ENCODE measurements at places on chromosomes 6 and 20.

DNA sequence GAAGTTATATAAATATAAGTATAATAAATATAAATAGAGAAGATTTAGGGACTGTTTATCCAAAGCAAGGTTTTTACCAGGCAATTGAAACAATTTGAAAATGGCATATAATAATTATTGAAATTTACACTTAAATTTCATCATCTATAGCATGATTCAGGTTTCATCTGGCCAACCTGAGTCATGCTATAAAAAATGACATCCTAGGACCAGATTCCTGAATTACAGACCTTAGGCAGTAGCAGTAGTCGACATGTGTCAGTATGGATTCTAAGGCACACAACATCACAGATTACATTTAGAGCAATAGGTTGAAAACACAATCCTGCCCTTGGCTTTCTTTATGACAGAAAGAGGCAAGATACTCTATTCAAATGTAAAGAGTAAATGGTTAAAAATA lies 592.3 kb downstream of the PHF3 start:
- no peak for DNase-seq

GRCh38 chr20:32484958-32485769 lies 100.0 kb downstream of the NOL4L start:
- peak; percentile 41 for DNase-seq

DNA sequence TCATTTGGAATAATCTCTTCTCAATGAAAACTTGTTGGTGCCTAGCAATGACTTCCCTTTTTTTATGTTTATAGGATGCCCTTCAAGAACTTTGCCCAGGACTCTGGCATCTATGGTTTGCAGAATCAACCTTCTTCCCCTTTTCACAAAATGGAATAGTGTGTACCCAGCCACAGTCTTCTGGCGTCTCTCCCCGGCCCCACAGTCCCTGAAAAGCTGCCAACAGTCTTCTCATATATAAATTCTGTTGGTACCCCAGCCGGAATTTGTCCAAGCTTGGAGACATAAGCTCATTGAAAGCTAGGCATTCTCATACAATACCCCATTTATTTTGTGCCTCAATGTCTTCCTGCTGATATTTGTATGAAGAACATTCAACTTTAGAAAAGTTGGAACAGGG lies 26.4 kb upstream of the MCM3 start:
- DNase-seq, result no peak

- DNase-seq, result no peak
Observed at GRCh38 chr6:110620065-110620464, 143.7 kb upstream of the SLC22A16 start.

GRCh38 chr6:21159465-21159864 lies 434.1 kb upstream of the SOX4 start:
- no peak for DNase-seq

GRCh38 chr6:109454496-109455436 lies 806 bp downstream of the MICAL1 start:
- no peak for DNase-seq

DNA sequence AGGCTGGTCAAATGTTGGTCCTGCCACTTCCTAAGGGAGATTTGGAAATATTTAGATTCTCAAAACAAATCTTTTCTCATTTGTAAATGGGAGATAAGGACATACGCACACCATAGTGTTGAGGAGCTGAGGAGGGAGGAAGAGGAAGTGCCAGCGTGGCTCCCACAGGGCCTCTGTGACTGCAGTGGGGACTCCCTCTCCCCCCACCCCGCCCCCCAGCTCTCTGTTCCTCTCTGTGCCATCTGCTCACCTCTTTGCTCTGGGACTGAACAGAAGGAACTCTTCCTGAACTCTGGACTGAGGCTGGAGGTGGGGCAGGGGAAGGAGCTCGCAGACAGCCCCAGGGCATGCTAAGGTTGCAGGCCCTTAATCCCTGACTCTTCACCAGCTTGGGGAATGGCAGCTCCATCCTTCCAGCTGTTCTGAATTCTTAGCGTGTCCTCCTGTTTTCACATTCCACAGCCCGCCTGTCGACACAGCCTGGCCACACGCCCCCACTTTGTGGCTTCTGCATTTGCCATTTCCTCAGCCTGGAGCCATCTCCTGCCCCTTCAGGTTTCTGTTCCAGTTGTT lies 11.4 kb downstream of the DDX27 start:
- no peak for DNase-seq

GRCh38 chr6:125810445-125810844 lies 19.7 kb downstream of the NCOA7 start:
- DNase-seq, result no peak

GRCh38 chr6:65116326-65116725 lies 590.7 kb downstream of the EYS start:
- no peak for DNase-seq

GRCh38 chr6:42402184-42402583 lies 49.5 kb downstream of the TRERF1 start:
- DNase-seq, result no peak

DNA sequence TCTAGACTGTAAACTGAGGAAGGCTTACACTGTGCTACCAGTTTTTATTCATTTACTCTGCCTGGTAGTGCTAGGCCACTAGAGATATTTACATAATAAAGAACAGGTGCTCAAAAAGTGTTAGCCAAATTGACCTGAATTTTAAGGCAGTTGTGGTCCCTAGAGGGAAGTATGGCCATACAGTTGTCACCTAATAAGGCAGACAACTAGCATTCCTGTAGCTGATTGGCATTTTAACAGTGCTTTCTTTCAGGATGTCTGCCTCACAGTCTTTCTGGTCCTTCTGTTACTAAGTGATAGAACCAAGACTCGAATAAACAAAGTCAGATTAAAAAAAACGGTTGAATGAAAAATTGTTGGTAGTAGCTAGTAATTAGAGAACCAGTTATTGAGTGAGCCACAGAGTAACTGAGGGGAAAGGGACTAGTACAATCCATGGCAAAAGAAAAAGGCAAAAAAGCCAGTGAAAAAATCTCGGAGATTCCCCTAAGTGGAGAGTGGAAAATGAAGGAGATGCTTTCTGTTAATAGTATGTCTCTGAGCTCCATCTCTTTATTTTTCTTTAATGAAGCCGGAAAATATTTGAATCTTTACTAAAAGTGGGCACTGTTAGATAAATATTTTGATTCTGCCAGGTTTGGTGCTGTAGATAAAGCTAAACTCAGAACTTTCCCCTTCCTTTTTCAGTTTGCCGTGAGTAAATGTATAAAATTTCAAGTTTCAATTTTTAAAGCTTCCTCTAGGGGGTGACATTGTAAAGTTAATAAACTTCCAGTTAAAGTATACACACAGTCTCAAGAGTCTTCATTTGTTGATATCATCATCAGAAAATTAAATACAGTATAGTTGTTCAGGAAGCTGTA lies 9.1 kb downstream of the VTA1 start:
- DNase-seq, result no peak

- DNase-seq, result no peak
Observed at GRCh38 chr20:8443464-8444072, 311.5 kb downstream of the PLCB1 start.

GRCh38 chr6:27891320-27891875 lies 20.8 kb downstream of the OR2B2 start:
- no peak for DNase-seq

DNA sequence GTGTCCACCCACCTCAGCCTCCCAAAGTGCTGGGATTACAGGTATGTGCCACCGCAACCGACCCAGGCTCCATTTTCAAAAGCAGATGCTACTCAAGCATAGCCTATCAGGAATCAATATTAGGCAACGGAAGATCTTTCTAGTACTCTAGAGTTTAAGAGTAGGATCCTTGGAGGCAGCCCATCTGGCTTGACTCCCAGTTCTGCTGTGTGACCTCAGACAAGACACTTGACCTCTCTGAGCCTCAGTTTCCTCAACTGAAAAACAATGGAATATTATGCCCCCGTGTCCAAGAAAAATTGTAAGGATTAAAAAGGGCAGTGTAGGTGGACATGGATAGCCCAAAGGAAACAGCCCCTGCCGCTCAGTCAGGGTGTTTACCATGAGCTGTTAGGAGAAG lies 14.5 kb downstream of the ADA start:
- DNase-seq, result no peak

GRCh38 chr20:46401478-46401860 lies 4.9 kb downstream of the ELMO2 start:
- no peak for DNase-seq

DNA sequence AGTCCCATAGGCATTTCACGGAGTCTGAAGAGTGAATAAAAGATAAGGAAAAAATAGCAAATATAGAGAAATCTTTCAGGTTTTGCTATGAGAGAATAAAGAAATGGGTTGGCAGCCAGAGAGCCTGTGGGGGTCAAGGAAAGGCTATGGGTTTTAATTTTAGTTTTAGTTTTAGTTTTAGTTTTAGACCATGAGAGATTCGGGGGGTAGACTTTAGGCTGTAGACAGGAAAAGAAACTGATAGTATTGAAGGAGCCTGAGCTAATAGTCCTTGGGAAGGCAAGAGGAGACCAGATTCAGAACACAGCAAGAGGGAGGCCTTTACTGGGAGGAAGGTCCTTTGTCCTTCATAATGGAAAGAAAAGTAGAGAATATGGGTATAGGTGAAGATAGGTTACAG lies 19.3 kb downstream of the DOP1A start:
- DNase-seq, result no peak

DNA sequence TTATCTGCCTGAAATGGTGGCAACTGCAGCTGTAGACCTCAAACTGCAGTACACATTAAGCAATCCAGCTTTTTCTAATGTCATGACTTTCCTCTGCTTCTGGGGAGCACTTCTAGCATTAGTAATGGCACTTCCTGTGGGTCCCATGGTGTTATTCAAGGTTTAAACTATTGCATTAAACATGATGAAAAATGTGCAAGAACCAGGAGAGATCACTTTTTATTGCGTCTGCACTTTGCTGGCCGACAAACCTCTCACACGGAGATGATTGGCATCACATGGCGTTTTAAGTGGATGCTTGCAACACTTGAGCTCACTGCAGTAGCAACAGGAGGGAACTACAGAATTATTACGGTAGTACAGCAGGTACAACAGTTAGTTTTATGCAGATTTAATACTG lies 148.4 kb downstream of the HIVEP2 start:
- DNase-seq, result no peak

DNA sequence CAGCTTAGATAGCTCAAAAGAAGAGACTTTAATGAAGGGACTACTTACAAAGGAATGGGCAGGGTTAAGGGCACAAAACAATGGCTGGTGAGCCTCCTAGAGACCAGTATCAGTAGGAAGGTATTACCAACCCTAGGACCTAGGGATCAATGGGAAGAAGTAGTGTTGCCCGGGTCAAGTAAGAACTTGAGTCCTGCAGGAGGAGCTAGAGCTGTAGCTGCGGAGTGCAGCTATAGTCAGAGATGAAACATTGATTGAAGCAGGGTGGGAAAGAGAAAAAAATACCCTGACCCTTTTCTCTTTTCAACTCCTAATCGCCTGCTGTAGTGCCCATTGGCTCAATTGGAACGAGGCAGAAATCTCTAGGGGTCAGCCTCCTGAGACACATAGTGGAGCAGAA lies 144.0 kb downstream of the FLRT3 start:
- DNase-seq, result no peak

GRCh38 chr6:151999194-151999593 lies 191.7 kb downstream of the ESR1 start:
- DNase-seq, result no peak

DNA sequence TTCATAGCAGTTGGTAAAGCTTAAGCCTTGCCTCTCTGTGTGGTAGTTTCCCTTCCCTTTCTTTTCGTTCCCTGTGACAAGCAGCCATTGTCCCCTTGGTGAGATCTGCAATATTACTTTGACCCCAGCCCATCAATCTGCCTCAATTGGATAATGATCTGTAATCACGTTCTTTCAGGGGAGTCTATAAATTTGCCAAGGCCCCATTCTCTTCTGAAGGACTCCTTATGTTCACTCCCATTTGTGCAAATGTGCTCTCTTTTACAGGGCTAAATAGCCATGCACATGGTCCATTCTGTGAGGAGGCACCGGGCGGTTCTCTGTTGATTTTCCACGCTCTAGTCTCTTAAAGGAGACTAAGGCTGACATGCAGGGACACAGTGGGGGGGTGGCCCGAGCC lies 660.4 kb upstream of the SLC35B3 start:
- no peak for DNase-seq

GRCh38 chr6:167212713-167213005 lies 54.9 kb upstream of the GPR31 start:
- no peak for DNase-seq

DNA sequence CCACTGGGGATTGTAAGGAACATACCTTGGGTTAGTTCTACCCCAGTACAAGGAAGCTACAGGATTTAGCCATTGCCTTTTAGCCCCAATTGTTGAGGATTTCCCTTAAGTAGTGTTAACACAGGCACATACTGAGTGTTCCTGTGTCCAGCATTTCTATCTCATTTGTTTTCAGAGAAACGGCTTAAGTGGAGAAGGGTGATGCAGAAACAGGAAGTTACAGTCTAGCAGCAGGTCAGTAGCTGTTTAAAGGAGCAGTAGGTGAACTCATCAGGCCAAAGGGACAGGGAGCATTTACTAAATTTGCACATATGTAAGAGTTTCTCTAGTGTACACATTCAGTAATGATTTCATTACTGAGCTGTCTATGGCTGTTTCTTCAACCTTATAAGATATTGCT lies 644.2 kb upstream of the GJE1 start:
- no peak for DNase-seq

DNA sequence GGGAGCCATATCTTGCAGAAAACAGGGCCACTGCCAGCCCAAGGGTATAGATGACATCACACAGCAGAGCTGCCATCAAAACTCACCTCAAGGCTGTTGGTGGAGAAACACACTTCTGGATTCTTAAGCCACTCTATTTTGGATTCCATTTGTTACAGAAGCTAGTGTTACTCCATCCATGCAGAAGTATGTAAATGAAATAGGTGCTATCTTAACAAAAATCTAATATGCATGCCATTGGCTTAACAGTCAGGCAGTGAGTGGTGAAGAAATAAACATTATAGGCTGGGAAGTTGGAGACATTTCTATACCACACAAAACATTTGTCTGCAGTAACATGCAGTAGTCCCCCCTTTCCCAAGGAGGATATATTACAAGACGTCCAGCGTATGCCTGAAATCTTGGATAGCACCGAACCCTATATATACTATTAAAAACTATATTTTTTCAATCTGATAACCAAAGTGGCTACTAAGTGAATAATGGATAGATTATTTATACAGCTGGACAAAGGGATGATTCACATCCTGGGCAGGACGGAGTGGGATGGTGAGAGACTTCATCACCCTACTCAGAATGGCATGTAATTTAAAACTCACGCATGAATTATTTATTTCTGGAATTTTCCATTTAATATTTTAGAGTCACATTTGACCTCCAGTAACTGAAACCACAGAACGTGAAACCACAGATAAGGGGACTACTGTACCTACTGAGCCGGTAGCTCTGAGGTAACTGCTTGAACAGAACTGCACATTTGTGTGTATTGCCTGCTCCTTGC lies 160.0 kb upstream of the PLN start:
- DNase-seq, result no peak

- no peak for DNase-seq
Observed at GRCh38 chr6:137271245-137272183, 52.3 kb upstream of the IFNGR1 start.

All from thoracic aorta (tissue), 2 donors.